Psoas muscle (tissue), 8 donors: ENCODE measurements at places on chromosomes 13 and 19. TPM values are rescaled to one million over a fixed set of nuclear protein-coding genes. Genes with fewer than 3 reads are reported as not detected.

DNA sequence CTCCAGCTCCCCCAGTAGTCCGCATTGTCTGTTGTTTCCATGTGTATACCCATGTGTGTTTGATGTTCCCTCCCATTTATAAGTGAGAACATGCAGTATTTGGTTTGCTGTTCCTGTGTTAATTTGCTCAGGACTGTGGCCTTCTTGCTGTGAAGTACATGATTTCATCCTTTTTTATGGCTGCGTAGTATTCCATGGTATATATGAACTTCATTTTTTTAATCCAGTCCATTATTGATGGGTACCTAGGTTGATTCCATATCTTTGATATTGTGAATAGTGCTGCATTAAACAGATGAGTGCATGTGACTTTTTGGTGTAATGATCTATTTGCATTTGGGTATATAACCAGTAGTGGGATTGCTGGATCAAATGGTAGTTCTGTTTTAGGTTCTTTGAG lies 175.2 kb downstream of the PDS5B start:
- DNase-seq = no peak

DNA sequence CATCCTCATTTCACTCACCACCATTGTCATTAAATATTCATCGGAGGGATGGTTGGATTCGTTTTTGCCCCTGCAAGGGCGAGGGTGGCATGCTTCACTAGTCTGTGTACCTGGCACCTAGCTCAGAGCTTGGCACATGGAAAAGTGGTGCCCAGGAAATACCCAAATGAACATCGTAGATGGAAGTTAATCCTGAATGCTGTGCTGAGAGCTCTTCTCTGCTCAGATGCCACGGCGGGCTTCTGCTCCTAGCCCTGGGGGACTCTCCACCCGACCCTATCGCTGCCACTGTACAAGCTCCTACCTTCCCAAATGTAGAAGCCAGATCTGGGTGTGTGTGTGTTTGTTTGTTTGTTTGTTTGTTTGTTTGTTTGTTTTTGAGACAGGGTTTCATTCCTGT lies 113.0 kb upstream of the ZNF507 start:
- DNase-seq = no peak

GRCh38 chr19:43634068-43634467 lies 5.6 kb downstream of the CADM4 start:
- DNase-seq = no peak

DNA sequence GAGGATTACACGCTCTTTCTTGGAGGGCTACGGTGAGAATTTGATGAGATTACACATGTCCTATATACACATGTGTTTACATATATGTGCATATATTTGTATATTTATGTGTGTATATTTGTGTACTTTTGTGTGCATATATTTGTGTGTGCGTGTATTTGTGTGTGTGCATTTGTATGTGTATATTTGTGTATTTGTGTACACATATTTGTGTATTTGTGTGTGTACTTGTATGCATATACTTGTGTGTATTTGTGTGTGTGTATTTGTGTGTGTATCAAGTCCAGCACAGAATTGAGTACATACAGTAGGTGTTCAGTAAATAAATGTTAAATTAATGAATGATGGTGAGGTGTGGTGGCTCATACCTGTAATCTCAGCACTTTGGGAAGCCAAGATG lies 1.8 kb downstream of the TMEM143 start:
- no peak for DNase-seq

DNA sequence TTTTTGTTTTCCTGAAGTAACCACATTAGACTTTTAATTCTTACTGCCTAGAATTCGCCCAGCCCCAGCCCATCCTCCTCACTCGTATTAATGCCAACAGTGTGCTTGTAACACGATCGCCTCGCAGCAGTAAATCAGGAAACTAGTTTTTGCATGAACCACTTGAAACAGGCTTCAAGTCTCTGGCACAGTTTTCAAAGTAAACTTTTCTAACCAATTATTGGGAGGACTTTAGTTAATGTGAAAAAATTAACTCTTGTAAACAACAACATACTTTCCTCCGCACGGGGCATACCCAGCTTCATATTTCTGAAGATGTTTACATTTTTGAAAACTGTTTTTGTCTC lies 39.2 kb downstream of the TNFRSF19 start:
- no peak for DNase-seq

GRCh38 chr13:34208336-34208735 lies 390.4 kb downstream of the RFC3 start:
- DNase-seq = no peak

- DNase-seq = no peak
Measured at GRCh38 chr13:66972659-66973058, 257.5 kb downstream of the PCDH9 start.

- no peak for DNase-seq
Measured at GRCh38 chr19:10332158-10332964, 968 bp downstream of the RAVER1 start.

- no peak for DNase-seq
Measured at GRCh38 chr19:32812036-32812435, 57.5 kb downstream of the SLC7A9 start.

DNA sequence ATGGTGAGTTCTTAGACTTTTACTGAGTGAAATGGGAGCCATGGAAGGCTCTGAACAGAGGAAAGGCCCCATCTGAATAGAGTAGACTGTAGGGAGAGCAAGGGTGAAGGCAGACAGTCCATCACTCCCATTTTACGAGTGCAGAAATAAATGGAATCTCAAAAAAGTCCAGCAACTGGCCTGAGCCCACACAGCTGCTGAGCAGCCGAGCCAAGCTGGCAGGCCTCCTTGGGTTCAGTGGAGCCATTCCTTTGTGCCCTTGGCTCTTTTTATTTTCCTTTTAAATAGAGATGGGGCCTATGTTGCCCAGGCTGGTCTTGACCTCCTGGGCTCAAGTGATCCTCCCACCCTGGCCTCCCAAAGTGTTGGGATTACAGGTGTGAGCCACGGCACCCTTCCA lies 1.0 kb upstream of the MYH14 start:
- no peak for DNase-seq

GRCh38 chr13:64007339-64007738 lies 2591.7 kb upstream of the PCDH20 start:
- no peak for DNase-seq

DNA sequence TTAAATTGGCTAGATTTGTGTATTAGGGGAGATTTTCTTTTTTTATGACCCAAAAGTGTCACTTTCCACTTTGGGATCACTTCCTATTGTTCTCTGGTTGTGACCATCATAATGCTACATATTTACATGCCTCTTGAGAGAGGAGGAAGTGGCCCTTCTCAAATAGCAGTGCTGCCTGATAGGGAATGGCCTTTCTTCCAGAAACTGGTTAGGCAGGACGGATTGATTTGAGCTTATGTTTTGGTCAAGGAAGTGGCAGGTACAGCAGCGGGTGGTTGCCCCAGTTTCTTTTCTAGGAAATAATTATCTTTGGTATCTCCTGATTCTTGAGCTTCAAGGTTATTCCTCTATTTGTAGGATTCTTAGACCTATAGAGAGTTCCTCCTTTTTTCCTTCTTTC lies 21.9 kb upstream of the WTIP start:
- no peak for DNase-seq

DNA sequence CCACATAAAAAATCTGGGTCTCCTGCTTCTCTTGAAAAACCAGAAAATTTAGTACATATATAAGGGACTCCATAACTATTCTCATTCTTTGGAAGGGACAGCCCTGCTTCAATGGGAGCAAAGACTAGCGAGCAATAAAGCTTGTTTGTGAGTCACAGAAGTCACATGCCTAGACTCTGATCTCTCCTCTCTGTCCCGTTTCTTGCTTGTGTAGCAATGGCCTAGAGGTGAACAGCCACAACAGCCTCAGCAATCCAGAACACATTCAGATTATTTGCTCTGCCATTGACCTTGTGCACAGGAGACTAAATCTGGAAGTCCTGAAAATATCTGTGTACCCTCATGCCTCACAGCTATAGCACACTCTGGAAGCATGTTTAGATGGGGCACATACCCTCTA lies 43.2 kb downstream of the SCGB2B2 start:
- no peak for DNase-seq

- DNase-seq = peak; percentile 70
Measured at GRCh38 chr19:11421371-11422098, 2.4 kb upstream of the RGL3 start.

GRCh38 chr19:15640294-15640903 lies at the start of gene CYP4F3:
Gene CYP4F3, plus strand, starts transcription at chr19:15640897. Its CDS starts 519 bp downstream, at chr19:15641416.
- DNase-seq = no peak

DNA sequence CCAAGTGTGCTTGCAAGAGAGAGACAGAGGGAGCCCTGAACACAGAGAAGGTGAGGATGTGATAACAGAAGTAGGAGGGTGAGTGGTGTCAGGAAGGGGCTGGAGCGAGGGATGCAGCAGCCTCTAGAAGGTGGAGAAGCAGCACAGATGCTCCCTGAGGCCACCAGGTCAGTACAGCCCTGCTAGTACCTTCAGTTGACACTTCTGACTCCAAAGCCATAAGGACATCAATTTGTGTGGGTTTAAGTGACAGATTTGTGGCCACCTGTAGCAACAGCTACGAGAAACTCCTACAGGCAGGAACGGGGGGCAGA lies 6.9 kb downstream of the ERICH4 start:
- DNase-seq = no peak

DNA sequence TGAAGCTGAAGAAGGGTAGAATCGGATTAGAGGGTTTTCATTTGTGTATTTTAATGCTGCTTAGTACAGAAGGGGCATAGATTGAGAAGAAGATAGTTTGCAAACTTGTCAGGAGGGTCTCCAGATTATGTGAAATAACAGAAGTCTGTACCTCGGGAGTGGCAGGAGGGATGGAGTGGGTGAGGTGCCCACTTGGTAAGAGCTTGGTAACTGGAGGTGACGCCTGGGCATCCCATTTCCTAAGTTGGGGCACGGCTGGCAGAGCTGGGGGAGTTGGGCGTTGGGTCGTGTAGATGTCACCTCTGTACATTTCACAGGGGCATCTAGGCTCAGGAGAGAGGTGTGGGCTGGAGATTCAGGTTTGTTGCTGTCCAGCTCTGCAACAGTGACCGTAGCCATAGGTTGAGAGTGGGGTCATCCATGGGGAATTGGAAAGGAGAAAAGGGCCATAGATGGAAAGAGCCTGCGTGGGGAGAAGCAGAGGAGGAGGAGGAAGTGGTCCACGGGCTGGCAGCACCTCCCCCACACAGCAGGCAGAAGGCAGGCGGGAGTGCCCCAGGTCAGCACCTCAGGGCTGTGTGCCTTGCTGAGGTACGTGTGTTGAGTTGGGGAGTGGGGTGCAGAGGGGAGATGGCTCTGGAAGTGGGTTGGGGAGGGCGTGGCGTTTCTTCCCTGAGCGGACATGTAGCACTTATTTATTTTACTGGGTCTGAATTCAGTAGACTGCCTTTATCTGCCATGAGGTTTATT lies 31.2 kb downstream of the MPHOSPH8 start:
- DNase-seq = no peak

- DNase-seq = no peak
Measured at GRCh38 chr19:33300009-33300893, 2.1 kb downstream of the CEBPA start.

GRCh38 chr13:111789011-111789410 lies 277.9 kb upstream of the SOX1 start:
- no peak for DNase-seq

GRCh38 chr13:79528759-79529191 lies 47.8 kb downstream of the NDFIP2 start:
- no peak for DNase-seq

- no peak for DNase-seq
Measured at GRCh38 chr19:35462476-35462953, 14.5 kb downstream of the FFAR2 start.

DNA sequence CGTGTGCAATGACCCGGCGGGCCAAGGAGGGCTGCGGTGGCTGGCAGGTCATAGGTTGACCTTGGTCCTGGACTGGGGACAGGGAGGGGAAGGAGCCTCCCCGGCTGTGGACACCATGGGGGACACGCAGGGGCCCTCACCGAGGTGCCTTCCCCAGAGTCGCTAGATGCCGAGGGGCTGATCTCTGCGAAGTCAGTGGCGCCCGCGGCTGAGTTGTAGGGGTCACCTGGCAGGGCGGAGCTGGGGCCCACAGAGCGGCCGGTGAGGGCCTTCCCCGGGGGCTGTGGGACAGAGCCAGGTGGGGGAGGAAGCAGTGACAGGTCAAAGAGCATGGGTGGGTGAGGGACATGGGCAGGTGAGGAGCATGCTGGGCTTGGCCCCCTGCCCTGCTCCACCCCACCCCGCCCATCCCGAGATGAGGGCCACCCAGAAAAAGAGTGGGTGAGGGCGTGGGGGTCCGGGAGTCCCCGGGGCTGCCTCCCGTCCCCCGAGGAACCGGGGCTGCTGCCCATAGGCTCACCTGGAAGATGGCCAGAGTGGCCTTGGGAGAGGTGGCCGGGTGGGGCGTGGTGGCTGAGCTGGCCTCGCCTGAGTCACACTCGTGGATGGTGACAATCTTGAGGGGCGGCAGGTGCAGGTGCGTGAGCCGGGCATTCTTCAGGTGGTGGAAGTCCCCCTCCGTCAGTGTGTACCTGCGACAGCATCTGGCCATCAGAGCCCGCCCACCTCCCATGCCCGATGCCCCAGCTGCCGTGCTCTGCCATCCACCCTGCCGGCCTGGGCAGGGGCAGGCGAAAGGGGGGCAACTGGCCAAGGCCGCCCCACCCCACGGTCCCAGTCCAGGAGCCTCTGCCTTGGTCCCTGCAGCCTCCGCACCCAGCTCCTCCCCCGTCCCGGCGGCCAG lies 3.5 kb downstream of the CBARP start:
- no peak for DNase-seq

- no peak for DNase-seq
Measured at GRCh38 chr13:44416301-44416700, 42.7 kb downstream of the SERP2 start.

- no peak for DNase-seq
Measured at GRCh38 chr19:1754636-1755466, 1.5 kb downstream of the ONECUT3 start.

- no peak for DNase-seq
Measured at GRCh38 chr19:48451624-48452023, 3.8 kb upstream of the KCNJ14 start.

DNA sequence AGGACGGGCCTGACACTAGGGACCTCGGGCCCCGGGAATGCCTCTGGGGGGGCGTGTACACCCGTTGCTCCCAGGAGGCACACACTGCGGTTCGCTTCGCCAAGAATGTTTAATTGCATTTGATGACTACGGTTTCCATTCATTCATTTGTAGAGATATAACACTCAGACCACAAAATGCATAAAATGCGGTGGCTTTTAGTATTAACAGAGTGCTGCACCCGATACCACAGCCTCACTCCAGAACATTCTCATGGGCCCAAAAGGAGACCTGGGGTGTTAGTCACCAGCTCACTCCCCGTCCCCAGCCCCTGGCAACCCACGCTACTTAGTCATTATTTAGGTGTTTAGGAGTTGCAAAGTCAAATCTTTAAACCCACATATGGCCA lies 21.8 kb downstream of the HCN2 start:
- no peak for DNase-seq

SYNGR4 gene
- not detected for total RNA-seq

C19orf67 gene
- total RNA-seq = not detected

CBY2 gene
- not detected for total RNA-seq

PROSER3 gene
- total RNA-seq = 4.2 TPM

RNF225 gene
- total RNA-seq = not detected

ADAMTSL5 gene
- 14.5 TPM for total RNA-seq

C19orf33 gene
- not detected for total RNA-seq

SELENOV gene
- total RNA-seq = not detected

TTYH1 gene
- 0.67 TPM for total RNA-seq

ZBTB32 gene
- not detected for total RNA-seq

C1QTNF9B gene
- total RNA-seq = 0.50 TPM

C2CD4C gene
- 1.1 TPM for total RNA-seq

ZNF134 gene
- total RNA-seq = 7.4 TPM

TMC4 gene
- total RNA-seq = 2.5 TPM

ZNF66 gene
- 0.59 TPM for total RNA-seq

KLHL1 gene
- not detected for total RNA-seq

ZNF98 gene
- not detected for total RNA-seq
